RPMI7951 (cell line): ENCODE measurements at places on chromosomes 6 and 20. TPM values are rescaled to one million over a fixed set of nuclear protein-coding genes. Genes with fewer than 3 reads are reported as not detected.

- no peak for DNase-seq
These were observed 272.4 kb upstream of the MARCKS start for GRCh38 chr6:113584767-113585166.

DNA sequence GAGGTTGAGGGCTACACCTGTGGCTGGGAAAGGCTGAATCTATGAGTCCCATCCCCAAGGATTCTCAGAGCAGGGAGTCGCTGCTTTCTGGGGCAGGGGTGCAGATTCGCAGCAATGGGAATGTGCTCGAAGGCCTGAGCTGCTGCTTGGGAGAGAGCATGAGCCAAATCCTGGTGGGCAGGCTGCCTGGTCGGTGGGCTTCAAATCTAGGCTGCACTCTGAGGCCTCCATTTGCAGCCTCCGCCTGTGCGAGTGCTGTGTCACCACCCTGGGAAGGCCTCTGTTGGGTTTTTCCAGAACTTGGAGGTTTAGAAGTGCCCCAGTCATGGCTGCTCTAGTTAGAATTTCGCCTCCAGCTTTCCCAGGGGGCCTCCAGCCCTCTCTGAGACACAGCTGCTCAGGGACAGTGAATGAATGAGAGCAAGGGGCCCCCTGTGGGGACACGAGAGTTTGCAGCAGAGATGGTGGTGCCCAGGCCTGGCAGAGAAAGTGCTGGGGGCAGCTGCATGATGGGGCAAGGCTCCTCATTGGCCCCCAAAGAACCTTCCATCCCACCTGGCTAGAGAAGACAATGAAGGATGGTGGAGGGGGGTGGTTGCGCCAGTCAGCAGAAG lies 31.1 kb upstream of the RNF24 start:
- DNase-seq = no peak

GRCh38 chr6:150352321-150353296 lies 16.2 kb upstream of the IYD start:
- peak; percentile 53 for DNase-seq

- no peak for DNase-seq
These were observed 68.9 kb downstream of the CYP39A1 start for GRCh38 chr6:46583721-46584120.

DNA sequence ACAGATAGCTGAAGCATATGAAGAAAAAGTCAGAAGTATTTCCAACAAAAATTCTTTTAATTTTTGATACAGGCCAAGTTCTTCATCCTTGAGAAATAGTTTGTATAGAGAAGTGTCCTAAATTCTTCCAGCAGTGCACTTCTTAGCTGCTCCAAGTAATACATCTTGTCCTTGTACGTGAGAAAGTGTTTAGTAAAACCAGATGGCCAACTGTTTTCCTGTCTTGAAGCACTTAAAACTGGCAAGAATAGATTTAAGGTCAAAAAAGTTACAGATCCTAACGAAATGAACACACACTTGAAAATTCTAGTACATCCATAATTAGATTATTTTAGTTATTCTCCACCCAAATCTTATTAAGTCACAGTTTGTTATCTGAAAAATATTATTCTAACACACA lies 52.2 kb upstream of the HSF2 start:
- DNase-seq = no peak

DNA sequence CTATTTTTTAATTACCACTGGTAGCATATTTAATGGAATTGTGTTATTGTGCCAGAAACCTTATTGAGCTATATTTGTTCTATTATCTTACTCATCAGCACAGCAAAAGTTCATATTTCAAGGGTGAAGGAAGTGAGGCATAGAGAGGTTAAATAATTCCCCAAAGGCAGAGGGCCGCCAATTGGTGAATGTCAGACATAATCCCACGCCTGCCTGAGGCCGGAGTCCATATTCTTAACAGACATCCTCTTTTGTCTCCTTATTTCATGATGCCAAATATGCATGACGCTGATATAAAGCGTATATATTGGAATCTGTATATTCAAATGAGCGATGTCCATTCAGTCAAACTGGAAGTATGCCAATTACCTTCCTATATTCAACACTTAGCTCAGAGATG lies 505.0 kb upstream of the SLC35B3 start:
- peak; percentile 5 for DNase-seq

DNA sequence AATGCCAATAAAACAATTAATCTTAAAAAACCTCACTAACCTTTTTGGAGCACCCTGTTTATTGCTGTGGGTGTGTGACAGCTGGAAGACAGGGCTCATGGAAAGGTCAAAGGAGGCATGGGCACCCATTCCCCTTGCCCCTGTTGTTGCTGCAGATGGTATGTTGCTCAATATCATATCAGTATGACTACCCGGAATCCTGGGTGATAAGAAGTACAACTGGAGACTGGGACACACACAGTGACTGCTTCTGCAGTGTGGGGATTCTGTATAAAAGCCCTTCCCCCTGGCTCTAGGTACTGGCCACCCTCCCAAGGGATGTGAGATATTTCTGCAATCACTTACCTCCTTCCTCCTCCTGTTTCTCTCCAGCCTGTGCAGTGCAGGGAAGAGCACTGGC lies 47.3 kb upstream of the IL20RA start:
- DNase-seq = no peak

Gene OR12D3
- not detected in 2 replicates for total RNA-seq

Gene CRYBG1
- total RNA-seq = 74.4 and 81.6 TPM in 2 replicates

Gene CALHM4
- not detected in 2 replicates for total RNA-seq
